HFFc6 (cell line): ENCODE measurements at places on chromosomes 3 and 15.

GRCh38 chr3:63042833-63043232, 167.6 kb upstream of the CADPS start:
- DNase-seq = no peak

- DNase-seq = peak; percentile 54
These were observed 98.9 kb downstream of the APBA2 start for GRCh38 chr15:28984421-28985315.

GRCh38 chr3:140553591-140553990, 124.3 kb upstream of the TRIM42 start:
- DNase-seq = no peak

- DNase-seq = no peak
These were observed 111.2 kb downstream of the IL12A start for GRCh38 chr3:160099834-160100233.

DNA sequence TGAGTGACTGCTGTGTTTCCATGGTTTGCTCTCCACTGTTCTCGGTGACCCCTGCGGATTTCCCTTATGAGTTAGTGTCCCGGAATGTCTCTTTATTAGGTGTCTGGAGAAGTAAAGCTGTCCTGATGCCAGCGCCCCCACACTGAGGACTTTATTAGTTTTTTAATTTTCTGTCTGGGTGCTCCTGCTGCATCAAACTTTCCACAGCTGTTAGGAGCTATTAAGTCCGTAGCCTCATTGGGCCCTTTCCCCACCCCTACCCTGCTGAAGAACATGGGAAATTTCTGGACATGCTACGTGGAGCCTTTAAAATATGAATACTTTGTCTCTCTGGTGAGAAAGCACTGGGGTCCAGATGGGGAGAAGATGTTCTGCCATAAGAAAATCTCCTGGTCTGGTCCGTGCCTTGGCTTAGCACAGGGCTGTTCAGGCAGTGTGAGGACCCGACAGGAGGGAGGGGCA, 161.7 kb upstream of the HES1 start:
- peak; percentile 40 for DNase-seq

DNA sequence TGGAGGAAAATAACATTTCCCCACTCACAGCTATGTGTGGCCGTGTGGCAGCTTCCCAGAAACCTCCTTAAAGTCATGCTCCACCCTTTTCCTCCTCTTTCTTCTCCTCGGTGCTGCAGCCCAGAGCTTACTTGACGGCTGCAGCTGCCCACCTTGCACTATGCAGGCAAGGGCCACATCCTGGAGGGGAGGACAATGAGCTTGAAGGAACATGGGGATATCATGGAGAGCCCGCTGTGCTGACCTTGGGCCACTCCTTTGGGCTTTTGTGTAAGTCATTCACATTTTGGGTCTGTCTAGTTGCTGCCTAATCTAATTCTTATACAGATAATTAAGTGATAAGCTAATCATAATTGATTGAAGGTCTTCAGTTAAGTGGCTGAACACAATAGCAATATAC, 28.0 kb downstream of the PRR20G start:
- no peak for DNase-seq

DNA sequence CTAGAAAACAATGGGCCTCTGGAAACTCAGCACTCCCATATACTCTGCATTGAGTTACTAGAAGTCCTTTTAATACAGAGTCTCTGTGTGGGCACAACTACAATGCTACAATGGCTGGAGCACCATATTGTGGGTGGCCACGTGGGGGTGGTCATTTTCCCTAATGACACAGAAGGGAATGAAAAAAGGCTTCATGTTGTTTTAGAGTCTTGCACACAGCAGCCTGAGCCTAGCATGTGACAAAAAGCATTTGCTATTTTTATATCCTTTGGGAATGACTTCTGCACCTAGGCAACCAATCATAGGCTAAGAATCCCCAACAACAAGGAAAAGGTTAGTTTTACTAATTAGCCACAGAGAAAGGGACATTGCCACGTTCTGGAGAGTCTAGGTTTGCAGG, 120.6 kb downstream of the PPM1L start:
- DNase-seq = no peak

DNA sequence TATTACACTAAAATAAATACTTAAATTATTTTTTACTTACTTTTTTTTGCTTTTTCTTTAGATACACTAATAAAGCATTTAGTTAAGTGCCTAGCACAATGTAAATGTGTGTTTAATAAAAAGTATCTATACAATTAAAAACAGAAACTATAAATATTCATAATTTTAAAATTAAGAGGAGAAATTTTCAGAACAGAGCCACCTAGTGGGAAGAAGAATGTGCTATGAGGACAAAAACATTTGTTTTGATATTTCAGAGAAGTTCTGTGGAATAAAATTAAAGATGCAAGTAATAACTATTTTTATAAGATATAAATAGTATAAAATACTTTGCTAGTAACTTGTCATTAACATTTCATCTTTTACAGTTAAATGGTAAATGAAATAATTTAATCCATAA, 33.6 kb upstream of the PLSCR5 start:
- DNase-seq = no peak

DNA sequence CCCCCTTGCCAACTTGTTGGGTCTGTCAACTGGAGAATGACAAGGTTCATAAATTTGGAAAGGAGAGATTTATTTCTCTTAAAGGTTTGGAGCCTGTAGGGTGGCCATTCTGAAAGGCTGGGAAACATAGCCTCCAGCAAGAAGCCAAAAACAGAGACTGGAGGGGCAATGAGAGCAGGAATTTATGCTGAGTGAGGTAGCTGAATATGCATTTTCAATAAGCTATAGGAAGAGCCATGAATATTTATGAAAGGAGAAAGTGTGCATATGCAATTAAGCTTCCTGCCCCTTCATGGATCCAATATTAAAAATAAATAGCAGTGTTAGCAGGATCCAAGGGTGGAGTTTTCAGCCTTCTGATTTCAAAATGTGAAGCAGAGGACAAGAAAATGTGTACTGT, 306.1 kb upstream of the LRRC3B start:
- no peak for DNase-seq

- DNase-seq = peak; percentile 34
These were observed 1078.5 kb downstream of the TUSC7 start for GRCh38 chr3:117788061-117788460.

- DNase-seq = no peak
These were observed 43.0 kb upstream of the MYRIP start for GRCh38 chr3:39766433-39766832.

- peak; percentile 95 for DNase-seq
These were observed at the start of gene FAM43A for GRCh38 chr3:194685718-194686413. FAM43A (plus strand) TSS chr3:194685883; CDS start chr3:194686827, 944 bp downstream.
